LNCaP clone FGC (cell line): ENCODE measurements at places on chromosomes 1 and 21.

DNA sequence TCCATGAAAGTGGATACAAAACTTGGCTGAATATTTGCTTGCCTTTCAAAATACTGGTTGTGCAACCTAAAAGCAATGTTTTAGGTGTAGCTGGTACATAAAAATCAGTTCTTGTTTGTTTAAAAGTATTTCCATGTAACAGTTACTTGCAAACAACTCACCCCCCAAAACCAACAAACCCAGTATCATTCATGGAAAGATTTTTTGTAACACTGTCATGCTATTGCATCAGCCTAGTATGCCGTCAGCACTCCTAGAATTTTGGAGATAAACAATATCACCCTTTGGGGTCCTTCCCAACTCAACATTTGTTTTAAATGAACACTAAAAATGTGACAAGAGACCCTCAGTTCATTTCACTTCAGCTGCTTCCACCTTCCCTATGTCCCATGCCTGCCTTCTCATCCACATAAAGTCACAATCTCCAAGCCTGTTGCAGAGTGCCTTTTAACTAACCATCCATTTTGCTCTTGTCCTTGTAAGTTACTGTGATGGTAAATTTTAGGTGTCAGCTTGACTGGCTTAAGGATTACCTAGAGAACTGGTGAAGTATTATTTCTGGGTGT lies 425.3 kb downstream of the DUSP10 start:
- no peak for DNase-seq

- no peak for DNase-seq
Measured at GRCh38 chr1:56464294-56464693, 115.1 kb downstream of the PLPP3 start.

- no peak for DNase-seq
Measured at GRCh38 chr1:3383679-3384078, 70.8 kb upstream of the ARHGEF16 start.

DNA sequence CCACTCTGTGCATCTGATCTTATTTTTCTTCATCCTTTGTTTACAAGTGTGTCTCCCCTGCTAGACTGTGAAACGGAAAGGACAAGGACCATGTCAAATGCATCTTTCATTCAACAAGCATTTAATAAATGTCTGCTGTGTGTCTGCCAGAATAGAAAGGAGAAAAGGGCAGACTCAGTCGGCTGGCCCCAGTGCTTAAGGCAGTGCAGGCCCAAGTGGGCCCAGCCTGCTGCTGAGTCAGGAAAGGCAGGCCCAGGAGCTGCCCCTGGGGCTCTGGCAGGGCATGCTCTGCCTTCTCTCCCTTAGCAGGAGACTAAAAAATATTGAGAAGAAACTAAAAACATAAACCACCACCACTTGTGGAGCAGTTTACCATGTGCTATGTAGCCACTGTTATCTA lies 38.1 kb downstream of the PLEKHA6 start:
- DNase-seq = no peak

GRCh38 chr21:28745131-28746016 lies 247.3 kb downstream of the LTN1 start:
- peak; percentile 87 for DNase-seq

- no peak for DNase-seq
Measured at GRCh38 chr1:31111290-31111951, 45.9 kb upstream of the PUM1 start.

DNA sequence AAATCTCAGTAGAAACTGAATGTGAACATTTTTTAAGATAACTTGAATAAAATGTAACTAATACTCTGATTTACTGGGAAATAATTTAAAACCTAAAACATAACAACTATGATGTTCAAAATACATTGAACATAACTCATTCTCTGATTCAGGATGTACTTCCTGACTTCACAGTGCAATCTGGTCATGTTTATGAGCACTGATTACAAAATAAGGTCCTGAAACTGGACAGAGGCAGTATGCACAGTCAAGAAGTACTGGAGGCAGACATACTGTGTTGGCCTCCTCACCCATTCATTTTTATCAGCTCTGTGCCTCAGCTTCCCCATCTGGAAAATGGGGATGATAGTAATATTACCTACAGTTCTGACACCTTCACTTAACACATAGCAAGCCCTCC lies 651.3 kb downstream of the PTPRC start:
- no peak for DNase-seq

DNA sequence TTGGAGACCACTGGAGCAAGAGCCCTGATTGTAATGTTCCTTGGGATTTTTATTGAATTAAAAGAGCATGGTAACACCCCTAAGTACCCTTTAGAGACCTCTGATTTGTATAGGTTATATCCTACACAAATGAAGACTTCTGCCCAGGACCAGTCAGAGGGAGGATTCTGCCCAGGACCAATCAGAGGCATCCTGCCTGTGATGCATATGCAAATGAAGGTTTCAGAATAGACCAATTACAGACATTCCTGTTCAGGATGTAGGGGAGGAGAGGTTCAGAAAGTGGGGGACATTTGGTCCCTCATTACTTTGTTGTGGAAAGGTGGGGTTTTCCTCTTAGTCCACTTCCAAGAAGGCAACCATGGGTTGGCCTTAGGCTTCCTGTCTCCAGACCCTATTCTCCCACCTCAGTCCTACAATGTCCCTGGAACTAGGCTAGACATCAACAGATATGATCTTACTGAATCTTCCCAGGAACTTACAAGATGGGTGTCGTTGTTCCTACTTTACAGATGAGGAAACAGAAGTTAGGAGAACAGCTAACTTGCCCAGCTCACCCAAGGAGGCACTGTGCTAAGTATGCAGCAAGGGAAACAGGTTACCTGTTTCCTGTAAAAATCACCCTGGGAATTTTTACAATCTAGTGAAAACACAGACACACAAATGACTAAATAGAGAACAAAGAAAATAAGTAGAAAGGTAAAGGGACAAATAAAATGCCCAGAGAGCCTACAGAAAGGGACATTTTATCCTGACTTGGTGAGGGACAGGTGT lies 36.8 kb upstream of the SFPQ start:
- DNase-seq = no peak

- peak; percentile 11 for DNase-seq
Measured at GRCh38 chr1:25566730-25567341, 23.4 kb downstream of the LDLRAP1 start.

DNA sequence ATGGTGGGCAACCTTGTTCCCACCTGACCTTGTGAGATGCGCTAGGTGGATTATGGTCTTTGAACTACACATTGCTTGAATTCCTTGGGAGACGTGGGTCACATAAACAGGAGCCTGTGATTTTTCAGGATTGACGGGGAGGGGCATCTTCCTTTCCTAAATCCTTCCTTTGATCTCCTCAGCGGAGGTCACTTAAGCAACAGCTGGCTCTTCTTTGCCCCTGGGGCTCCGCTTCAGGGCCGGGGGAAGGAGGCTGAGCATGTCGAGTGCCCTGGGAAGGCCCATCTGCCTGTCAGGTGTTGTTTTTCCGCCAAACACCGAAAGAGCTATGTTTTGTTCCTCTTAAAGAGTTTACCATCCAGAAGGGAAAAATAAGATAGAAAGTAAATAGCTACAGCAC lies 40.6 kb downstream of the KIF26B start:
- DNase-seq = no peak

- DNase-seq = no peak
Measured at GRCh38 chr1:86704972-86705664, 742 bp downstream of the SH3GLB1 start.

GRCh38 chr1:10643607-10644306 lies 152.7 kb downstream of the CASZ1 start:
- DNase-seq = no peak

DNA sequence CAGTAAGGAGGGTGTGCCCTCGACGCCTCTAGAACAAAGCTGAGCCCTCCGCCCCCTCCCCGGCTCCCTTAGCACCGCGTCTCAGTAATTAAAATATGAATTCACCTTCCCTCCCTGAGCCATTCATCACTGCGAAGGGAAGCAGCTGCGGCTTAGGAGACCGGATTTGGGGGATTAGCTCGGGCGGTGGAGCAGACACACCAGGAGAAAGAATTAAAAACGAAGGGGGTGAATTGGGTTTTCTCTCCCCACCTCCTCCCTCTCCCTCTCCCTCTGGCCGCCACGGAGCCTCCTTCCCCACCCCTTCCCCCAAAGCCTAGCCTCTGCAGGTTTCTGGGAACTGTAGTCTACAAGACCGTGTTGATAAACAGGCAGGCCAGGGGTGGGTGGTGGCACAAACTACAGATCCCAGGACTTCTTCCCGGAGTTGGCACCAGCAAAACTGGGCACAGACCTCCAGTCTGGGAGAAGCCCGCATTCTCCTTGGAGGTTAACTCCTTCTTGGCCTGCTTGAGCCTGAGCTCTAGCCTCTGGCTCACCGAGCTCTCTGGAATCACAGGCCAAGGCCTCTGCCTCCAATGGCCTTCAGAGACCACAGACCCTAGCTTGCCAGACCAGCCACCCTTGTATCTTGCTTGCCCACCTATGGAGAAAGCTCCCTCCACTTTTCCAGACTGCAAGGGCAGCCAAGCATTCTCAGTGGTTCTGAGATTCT lies 10.8 kb downstream of the BLACAT1 start:
- no peak for DNase-seq

DNA sequence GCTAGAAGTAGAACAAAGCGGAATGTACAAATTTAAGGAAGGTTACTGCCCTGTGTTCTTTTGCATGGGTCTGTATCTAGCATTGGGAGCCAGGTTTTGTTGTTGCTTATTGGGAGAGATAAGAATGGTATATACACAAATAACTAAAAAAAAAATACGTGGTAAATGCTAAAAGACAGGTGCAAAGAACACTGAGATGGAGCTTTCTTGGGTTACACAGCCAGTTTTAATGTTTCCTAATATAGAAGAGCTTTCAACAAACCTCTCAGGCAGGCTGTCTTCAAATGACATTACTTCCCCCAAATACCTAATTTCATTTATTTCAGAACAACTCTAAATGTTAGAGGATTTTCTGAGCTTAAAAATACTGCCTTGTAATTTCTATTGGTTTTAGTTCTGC lies 1.4 kb upstream of the MDM4 start:
- DNase-seq = no peak

GRCh38 chr1:22983944-22984343 lies 11.3 kb upstream of the LACTBL1 start:
- no peak for DNase-seq

DNA sequence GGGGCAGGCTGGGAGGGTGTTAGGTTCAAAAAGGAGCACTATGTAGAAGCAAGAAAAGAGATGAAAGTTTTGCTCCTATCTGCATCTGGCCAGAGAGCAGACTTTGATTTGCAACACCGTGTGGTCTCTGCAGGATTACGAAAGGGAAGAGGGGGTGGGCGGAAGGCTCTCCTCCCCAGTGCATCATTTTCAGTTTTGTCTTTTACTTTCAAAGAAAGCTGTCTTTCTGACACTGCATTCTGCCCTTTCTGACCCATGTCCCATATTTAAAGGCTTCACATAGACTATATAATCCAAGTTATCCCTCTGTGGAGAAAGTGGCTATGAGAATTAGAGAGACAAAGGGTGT lies 126.5 kb downstream of the RHOU start:
- no peak for DNase-seq

- DNase-seq = no peak
Measured at GRCh38 chr1:1283821-1284220, 3.6 kb downstream of the SCNN1D start.

DNA sequence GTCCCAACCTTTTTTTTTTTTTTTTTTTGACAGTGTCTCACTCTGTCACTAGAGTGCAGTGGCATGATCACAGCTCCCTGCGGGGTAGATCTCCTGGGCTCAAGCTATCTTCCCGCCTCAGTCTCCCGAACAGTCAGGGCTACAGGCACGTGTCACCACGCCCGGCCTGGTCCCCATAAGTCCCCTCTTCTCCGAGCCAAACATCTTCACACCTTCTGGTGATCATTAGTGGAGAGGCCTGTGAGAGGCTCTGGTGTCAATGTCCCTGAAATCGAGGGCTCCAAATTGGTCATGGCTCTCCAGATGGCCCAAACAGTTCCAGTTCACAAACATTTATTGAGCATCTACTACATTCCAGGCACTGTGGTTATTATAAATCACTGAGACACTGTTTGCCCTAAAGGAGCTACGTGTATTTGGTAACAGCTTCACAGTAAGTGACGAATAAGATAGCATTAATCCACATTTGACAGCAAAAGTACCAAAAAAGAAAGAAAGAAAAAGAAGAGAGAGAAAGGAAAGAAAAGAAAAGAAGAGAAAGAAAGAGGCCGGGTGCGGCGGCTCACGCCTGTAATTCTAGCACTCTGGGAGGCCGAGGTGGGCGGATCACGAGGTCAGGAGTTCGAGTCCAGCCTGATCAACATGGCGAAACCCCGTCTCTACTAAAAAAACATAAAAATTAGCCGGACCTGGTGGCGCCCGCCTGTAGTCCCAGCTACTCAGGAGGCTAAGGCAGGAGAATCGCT lies 867 bp upstream of the TIMM17A start:
- no peak for DNase-seq

- no peak for DNase-seq
Measured at GRCh38 chr1:97849345-97850340, 71.2 kb downstream of the DPYD start.

DNA sequence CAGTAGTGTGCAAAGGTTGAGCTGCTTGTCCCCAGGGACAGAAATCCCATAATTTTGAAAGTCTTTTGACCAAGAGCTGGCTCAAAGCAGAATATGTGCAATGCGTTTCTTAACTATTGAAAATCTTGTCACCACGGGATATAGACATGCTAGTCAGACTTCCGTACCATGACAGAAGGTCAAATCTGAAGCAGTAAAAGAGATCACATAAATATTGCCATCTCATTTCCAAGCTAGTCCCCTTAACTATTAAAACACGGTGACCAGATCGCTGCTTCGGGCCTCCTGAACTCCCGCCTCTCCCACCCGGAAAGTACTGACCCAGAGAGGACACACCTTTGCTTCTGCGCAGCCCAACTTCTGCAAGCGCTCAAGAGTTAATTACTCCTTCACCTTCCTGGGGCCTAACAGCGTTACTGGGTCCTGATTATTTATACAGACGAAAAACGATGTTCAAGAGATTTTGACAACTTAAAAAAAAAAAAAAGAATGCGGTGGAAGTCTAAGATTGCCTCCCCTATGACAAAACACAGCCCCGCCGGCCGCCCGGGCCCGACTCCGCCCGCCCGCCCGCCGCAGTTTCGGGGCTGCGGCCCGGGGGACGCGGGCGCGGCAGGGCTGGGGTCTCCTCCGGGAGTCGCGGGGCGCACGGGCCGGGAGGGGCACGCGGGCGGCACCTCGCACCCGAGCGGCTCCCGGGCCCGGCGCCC lies 692 bp downstream of the SORT1 start:
- DNase-seq = no peak

- peak; percentile 31 for DNase-seq
Measured at GRCh38 chr1:240122639-240123613, 31.2 kb downstream of the FMN2 start.

- no peak for DNase-seq
Measured at GRCh38 chr1:183480971-183481441, 8.7 kb downstream of the SMG7 start.
